ENCODE measurements at places on chromosomes 1 and 21.
A peak's percentile ranks its signal among the peaks of the same experiment; 100 is the strongest.

DNA sequence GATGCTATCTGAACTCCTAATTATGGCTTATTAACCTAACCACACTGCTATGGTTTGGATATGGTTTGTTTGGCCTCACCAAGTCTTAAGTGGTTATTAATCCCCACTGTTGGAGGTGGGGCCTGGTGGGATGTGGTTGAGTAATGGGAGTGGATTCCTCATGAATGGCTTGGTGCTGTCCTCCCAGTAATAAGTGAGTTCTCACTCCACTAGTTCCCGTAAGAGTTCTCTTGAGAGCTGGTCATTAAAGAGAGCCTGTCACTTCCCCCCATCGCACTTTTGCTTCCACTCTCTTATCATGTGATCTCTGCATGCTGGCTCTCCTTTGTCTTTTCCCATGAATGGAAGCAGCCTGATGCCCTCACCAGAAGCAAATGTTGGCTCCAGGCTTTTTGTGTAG is 328.8 kb downstream of the PLA2G4A start:
- no peak for DNase-seq

DNA sequence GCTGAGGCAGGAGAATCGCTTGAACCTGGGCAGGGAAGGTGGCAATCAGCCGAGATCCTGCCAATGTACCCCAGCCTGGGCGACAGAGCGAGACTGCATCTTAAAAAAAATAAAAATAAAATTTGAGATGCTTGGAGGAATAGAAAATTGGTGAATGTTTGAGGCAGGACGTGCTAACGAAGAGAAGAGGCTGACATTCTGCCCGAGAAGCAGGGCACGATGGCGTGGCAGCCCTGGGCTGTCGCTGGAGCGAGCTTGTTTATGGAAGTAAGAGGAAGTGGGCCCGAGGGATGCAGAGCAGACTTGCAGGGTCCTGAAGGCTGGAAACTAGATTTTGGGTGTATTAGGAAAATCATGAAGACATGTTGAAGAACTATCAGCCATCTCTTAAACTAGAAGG is 92.6 kb downstream of the KIF26B start:
- DNase-seq = no peak

DNA sequence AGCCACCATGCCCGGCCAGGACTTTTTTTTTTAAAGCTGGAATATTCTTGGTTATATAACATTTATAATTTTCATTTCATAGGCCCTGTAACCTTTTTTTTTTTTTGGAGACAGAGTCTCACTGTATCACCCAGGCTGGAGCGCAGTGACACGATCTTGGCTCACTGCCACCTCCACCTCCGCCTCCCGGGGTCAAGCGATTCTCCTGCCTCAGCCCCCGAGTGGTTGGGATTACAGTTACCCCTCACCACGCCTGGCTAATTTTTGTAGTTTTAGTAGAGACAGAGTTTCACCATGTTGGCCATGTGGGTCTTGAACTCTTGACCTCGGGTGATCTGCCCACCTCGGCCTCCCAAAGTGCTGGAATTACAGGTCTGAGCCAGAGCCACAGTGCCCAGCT is 12.6 kb downstream of the ZYG11B start:
- no peak for DNase-seq

DNA sequence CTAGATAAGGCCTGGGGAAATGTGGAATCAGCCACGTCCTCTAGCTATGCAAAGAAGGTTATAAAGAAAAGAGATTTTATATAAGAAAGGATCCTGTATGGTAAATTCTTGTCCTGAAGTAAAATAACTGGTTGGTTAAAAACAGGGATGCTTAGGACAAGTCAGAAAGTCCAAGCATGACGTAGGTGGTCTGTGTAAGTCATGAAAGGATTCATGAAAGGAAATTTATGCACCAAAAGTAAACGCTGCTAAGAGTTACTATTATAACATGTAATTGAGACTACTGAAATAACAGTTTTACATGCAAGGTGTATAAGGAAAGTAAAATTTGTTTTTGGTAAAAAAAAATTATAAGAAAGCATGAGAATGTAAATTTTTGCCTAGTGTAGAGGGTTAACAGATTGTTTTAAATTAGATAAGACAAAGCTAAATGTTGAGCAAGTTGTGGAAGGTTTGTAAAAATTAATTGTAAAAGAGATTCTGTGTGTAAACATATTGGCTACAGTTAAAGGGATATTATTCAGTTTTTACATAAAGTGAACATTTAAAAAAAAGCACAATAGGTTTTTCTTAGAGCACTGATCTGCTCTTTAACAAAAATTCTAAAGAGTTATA is 43.9 kb downstream of the PIGK start:
- DNase-seq = no peak

DNA sequence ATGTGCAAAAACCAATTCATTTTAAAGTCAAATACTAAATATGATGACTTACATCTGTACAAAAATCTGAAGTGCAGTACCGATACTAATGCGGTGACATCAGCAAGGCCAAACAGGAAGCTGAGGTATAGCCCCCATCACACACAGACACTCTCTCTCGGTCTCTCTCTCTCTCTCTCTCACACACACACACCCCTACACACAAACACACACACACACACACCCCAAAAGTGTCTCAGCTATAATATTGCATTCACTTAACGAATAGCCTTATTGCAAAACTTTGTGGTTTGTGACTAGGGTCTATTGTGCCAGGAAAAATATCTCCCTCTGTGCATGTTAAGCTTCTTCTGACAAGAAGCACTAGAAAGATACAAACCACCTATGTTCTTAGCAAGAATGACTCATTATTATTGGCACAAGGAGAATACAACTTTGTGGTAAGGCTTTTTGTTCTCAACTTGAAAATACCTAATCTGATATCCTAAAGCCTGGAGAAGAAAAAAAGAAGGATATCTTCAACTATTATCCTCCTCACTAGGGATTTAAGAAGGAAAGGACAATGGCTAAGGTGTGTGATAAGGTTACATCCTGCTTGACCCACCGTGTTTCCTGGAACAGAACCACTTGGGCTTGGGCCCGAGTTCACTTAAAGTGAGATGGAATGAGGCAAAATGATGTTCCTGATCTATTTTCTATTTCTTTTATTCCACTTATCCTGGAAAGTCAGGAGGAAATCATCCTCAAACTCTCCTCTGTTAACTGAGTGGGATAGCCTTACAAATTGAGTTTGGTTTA is 107.1 kb downstream of the NIBAN1 start:
- peak; percentile 64 for DNase-seq

- DNase-seq = no peak
Measured at GRCh38 chr1:108612496-108612895, 48.4 kb downstream of the HENMT1 start.

DNA sequence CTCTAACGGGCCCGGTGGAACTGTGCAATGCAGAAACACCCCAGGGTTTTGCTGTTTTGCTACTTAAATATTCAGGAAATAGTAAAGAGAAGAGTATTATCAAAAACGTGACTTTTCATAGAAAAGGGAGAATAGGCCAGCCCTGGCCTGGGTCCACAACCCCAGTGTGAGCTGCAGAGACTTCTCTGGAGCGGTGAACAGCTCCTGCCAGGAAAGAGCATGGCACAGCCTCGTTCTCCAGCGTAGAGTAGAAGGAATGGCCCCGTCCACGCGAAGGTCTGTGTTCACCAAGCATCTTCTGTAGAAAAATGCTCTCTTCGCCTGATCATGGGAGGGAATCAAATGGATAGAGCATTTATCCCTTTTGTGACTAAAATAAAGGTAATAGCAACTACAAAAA is 51.4 kb downstream of the PDE9A start:
- DNase-seq = no peak

GRCh38 chr1:172469717-172470116 is 25.8 kb upstream of the PIGC start:
- no peak for DNase-seq

DNA sequence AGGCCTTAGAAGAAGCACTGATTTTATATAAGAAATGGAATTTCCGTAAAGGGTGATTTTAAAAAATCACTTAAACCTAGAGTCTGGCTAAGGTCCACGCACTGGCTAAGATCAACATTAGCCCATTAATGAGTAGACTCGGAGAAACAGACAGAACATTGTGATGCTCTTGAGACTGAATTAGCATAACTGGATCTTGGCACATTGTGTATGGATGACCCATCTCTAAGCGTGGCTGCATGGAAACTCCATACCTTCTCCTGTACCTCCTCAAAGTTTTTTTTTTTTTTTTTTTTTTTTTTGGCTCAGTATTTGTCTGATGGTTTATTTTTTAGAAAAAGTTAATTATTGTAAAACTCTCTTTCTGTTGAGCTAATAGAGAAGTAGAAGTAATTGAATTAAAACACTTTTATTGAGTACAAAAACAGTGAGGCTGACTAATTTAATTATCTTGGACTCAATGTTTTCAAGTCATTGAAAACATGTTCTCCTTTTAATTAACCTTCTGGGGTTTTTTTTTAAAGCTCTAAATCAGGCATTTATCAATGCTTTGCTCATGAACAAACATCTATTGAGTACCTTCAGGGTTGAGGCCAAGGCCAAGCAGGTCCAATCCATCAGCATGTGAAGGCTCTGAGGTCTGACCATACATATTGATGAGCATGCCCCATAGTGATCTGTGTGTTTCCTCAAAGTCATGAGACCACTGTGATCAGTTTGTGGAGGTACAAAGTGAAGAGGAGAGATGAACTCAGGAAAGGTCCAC is 74.0 kb downstream of the TLR5 start:
- no peak for DNase-seq

DNA sequence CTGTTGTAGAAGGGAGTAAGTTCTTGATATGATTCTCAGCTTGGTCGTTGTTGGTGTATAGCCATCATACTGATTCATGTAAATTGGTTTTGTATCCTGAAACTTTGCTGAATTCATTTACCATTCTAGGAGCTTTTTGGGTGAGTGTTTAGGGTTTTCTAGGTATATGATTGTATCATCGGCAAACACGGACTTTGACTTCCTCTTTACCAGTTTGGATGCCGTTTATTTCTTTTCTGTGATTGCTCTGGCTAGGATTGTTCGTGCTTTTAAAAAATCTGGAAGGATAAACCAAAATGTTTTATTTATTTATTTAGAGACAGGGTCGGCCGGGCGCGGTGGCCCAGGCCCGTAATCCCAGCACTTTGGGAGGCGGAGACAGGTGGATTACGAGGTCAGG is 20.6 kb downstream of the RRP1B start:
- no peak for DNase-seq

DNA sequence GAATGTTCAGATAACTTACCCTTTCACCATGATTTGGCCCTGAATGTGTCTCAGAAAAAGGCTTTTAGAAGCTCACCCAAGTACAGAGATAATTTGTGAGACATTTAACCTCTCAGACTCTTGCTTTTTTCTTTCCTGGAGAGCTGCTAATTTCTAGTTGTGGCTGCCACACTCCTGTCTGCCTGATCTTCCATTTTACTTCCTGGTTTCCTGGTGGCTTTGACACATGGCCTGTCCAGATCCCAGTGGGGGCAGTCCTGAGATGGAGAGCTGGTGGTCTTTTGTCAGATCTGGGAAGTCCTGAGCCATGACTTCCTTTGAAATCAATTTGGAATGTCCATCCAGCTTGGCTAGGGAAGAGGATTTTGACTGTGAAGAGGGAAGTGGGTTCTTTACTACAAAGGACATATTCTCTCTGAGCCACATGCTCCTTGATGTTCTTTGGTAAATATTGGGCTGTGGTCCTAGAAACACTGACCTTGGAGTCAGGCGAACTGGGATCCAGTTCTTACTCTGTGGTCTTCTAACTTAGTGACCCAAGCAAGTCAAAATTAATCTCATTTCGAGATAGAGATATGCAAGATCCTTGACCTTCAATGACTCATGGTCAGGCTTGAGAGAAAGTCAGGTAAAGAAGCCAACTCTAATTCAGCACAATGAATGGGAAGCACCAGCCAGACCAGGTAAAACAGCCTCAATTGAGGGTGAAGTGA is 78.0 kb upstream of the HSD17B7 start:
- DNase-seq = no peak

All from T-helper 22 cell (primary cell).